Cerebellum (tissue), 4 donors: ENCODE measurements at places on chromosomes 6 and 20. TPM values are rescaled to one million over a fixed set of nuclear protein-coding genes. Genes with fewer than 3 reads are reported as not detected.

The PHACTR1 gene
- total RNA-seq, result 35.8 TPM

The RPS18 gene
- total RNA-seq, result 1,193 TPM

The SLC24A3 gene
- 15.7 TPM for total RNA-seq

The NFYA gene
- 32.3 TPM for total RNA-seq

The SLC22A2 gene
- total RNA-seq, result 0.36 TPM

The GNMT gene
- 0.36 TPM for total RNA-seq

The GJA10 gene
- total RNA-seq, result not detected

The MARCKS gene
- 251 TPM for total RNA-seq

The C6orf163 gene
- total RNA-seq, result 12.3 TPM

The MAFB gene
- 4.0 TPM for total RNA-seq

The SLC35D3 gene
- 0.36 TPM for total RNA-seq

The DLK2 gene
- total RNA-seq, result 6.2 TPM

The ANGPT4 gene
- total RNA-seq, result 0.09 TPM

The HCRTR2 gene
- total RNA-seq, result 10.2 TPM

The RIN2 gene
- 37.4 TPM for total RNA-seq

The HSPA12B gene
- 3.3 TPM for total RNA-seq

The HLA-DOA gene
- total RNA-seq, result 1.1 TPM

The BPIFB4 gene
- total RNA-seq, result not detected

The RPS10 gene
- 716 TPM for total RNA-seq

The WRNIP1 gene
- total RNA-seq, result 32.3 TPM

The MYLK4 gene
- total RNA-seq, result 0.45 TPM

The MCUR1 gene
- 15.4 TPM for total RNA-seq

The RNF217 gene
- total RNA-seq, result 23.7 TPM

The SLC17A3 gene
- not detected for total RNA-seq

The DSP gene
- 9.9 TPM for total RNA-seq

The VGLL2 gene
- not detected for total RNA-seq

The GNAS-AS1 gene
- total RNA-seq, result 2.0 TPM

The MCM3 gene
- 27.2 TPM for total RNA-seq

The BPIFB3 gene
- total RNA-seq, result not detected

The CYB5R4 gene
- total RNA-seq, result 11.3 TPM

The TBXT gene
- total RNA-seq, result not detected

The WFDC2 gene
- total RNA-seq, result 4.8 TPM

The AVP gene
- total RNA-seq, result not detected

The ZNF334 gene
- 30.8 TPM for total RNA-seq

The CGA gene
- 0.82 TPM for total RNA-seq

The PRPH2 gene
- 5.4 TPM for total RNA-seq

The NR2E1 gene
- not detected for total RNA-seq

The PRRT1 gene
- total RNA-seq, result 1.2 TPM

The DUSP15 gene
- total RNA-seq, result 6.1 TPM

The RIPOR3 gene
- 2.7 TPM for total RNA-seq

The LRRC73 gene
- 1.8 TPM for total RNA-seq
